HFFc6 (cell line): ENCODE measurements at places on chromosomes 12 and 14. TPM values are rescaled to one million over a fixed set of nuclear protein-coding genes. Genes with fewer than 3 reads are reported as not detected.

DNA sequence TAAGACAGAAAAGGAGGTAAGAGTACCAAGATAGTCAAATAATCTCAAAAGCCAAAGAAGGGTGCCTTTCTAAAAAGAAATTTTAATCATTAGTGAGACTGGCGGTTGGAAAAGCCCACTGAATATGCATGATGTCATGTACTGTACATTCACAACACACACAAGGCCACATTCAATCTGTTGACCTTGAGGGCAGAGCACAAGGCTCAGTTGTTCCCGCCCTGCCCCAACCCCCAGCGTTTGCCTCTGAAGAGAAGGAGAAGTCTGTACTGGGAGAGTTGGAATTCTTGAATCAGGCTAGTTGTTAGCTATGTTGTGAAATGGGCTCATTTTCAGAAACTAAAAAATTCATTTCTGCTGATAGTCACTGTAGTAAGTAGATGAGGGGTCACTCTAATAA, 50.2 kb upstream of the NID2 start:
- no peak overlapping the region for H3K4me3 ChIP-seq
- DNase-seq = no peak
- H3K4me1 ChIP-seq = peaks cover 27% of the 10 kb centered on the region
- peaks cover 2% of the 10 kb centered on the region for H3K27me3 ChIP-seq
- no peaks in the 10 kb centered on the region for H3K36me3 ChIP-seq

DNA sequence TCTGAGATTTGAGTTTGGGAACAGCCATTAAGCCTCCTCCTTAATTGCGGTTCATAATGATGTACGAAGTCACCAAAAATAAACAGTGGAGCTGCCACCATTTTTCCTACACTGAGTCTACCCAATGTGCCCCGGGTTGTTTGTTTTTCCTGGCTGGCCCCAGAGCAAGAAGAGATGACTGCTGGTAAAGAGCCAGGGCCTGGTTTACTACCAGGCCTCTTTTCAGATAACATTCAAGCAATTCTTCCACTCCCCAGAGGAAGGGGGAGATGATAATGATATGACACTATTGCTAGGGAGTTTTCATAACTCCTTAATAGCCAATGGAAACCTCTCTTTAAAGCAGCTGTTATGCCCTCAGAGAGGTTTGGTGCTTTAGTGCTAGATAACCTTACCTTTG, 42.3 kb downstream of the BRAP start:
- peaks cover 34% of the 10 kb centered on the region for H3K36me3 ChIP-seq
- H3K4me3 ChIP-seq = no peak overlapping the region
- peak; percentile 33 for DNase-seq
- no peaks in the 10 kb centered on the region; the same call in 1 of the 2 replicates for H3K27me3 ChIP-seq

The PARPBP gene
- total RNA-seq = 8.2 to 13.5 TPM (median 13.4 TPM) in 3 replicates

DNA sequence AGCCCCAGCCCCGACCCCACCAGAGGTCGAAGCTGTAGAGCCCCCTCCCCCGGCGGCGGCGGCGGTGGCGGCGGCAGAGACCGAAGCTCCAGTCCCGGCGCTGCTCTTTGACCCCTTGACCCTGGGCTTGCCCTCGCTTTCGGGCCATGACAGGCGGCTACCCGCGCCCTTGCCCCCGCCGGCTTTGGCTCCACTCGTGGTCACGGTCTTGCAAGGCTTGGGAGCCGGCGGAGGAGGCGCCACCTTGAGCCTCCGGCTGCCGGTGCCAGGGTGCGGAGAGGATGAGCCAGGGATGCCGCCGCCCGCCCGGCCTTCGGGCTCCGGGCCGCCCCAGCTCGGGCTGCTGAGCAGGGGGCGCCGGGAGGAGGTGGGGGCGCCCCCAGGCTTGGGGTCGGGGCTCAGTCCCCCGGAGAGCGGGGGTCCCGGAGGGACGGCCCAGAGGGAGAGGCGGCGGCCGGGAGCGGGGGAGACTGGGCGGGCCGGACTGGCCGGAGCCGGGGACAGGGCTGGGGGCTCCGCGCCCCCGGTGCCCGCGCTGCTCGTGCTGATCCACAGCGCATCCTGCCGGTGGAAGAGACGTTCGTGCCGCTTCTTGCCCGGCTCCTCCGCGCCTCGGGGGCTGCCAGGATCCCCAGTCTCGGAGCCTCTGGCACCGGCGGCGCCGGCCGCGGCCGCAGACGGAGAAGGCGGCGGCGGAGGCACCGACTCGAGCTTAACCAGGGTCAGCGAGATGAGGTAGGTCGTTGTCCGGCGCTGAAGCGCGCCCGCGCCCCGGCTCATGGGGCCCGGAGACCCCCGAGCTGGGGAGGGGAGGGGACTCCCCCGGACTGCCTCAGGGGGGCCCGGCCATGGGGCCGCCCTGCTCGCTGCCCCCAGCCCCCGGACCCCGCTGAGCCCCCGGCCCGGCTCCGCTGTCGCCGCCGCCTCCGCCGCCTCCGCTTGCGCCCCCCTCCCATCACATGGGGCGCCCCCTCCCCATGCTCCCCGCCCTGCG, 778 bp downstream of the AGAP2 start:
- no peak overlapping the region for H3K27ac ChIP-seq
- no peaks in the 10 kb centered on the region for H3K36me3 ChIP-seq
- H3K27me3 ChIP-seq = peaks cover 36% of the 10 kb centered on the region
- no peak overlapping the region for H3K4me3 ChIP-seq
- peaks cover 34% of the 10 kb centered on the region for H3K4me1 ChIP-seq

DNA sequence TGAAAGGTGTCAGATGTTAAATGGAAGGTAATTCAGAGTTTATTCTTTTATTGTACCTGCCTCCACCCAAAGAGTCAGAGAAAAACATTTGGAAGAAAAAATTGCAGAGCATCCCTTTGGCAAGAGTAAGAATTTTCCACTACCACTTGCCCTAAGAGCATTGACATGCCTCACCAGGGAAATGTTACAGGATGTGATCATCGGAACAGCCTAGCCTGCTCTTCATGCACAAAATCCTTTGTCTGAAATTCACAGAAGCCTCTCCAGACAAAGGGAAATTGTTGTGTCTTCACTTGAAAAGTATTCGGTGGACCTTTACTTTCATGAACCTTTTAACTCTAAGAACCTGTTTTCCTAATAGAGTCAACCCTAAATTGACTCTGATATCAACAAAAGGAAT, 36.9 kb downstream of the ATP2A2 start:
- DNase-seq = peak; percentile 55
- peak overlapping the region; percentile 94 for H3K27ac ChIP-seq
- H3K4me1 ChIP-seq = peaks cover 63% of the 10 kb centered on the region
- peaks cover 31% of the 10 kb centered on the region for H3K36me3 ChIP-seq
- peaks cover 3% of the 10 kb centered on the region for H3K27me3 ChIP-seq

DNA sequence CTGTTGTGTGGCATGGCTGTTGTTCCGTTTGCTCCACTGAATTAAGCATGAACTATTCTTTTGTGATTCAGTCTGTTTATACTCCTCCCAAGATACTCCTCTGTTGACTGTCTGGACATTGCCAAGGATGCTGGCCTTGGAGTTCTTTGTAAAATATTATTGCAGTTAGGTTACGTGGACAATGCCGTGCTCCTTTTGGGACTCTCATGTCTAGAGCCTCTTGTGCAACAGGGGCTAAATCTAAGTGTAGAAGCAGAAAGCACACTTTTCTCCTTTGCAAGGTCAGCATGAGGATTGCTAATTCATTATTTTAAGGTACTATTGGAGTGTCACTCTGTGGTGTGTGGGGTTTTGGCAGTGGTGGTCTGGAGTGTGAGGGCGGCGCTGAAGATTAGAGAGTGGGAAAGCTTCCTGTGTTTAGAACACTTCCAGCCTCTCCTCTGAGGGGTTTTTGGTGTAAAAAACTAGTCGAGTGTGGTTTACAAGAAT, 125.4 kb downstream of the SAMD4A start:
- H3K4me3 ChIP-seq = no peak overlapping the region
- peaks cover 3% of the 10 kb centered on the region; the same call in 1 of the 2 replicates for H3K27me3 ChIP-seq
- no peak for DNase-seq
- no peak overlapping the region; the same call in 1 of the 2 replicates for H3K27ac ChIP-seq
- H3K4me1 ChIP-seq = peaks cover 52% of the 10 kb centered on the region
- peaks cover 22% of the 10 kb centered on the region for H3K36me3 ChIP-seq

The ZNF385A gene
- 4.0 to 6.1 TPM (median 4.4 TPM) in 3 replicates for total RNA-seq

The TDG gene
- 14.6 and 15.3 TPM in 2 replicates for total RNA-seq

DNA sequence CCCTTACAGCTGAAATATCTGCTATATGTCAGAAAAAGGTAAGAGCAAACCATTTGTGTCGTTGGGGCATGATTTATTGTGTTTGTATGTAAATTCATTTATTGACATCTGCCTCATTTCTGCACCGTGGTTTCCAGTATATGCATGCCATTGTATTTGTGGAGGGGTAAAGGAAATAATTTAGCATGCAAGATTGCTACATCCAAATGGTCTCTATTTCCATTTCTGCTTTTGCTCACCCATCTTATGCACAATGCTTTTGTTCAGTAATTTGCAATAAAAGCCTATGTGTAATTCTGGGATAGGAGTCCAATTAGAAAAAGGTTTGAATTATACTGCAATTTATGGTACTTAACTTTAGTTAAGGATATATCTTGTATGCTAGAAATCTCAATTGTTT, 101.8 kb downstream of the UNC79 start:
- no peak overlapping the region for H3K4me3 ChIP-seq
- no peaks in the 10 kb centered on the region for H3K4me1 ChIP-seq
- DNase-seq = no peak
- no peak overlapping the region for H3K27ac ChIP-seq

The HSPA2 gene
- 5.5 to 9.3 TPM (median 7.9 TPM) in 3 replicates for total RNA-seq

DNA sequence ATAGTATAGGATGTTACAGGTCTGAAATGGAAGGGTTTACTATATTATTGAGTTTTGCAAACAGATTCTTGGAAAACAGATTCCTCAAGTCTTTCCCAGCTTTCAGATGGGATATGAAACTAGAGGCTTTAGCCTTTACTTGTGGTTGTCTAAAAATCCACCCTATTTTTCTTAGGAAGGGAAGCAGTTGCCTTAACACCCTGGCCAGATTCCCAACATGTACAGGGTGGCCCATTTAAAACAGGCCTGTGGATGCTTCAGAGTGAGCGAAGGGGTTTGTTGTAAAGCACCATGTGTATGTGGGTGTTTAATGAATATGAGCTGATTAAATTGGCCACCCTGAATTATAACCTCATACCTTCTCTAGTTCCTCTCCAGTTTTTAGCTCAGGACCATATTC, 415.9 kb downstream of the ZFP36L1 start:
- peaks cover 45% of the 10 kb centered on the region for H3K4me1 ChIP-seq
- H3K27me3 ChIP-seq = no peaks in the 10 kb centered on the region; the same call in 1 of the 2 replicates
- H3K36me3 ChIP-seq = no peaks in the 10 kb centered on the region
- no peak overlapping the region for H3K4me3 ChIP-seq

The EPS8 gene
- total RNA-seq = 37.3 to 46.1 TPM (median 40.3 TPM) in 3 replicates

GRCh38 chr12:66984077-66984476, 285.1 kb upstream of the CAND1 start:
- H3K4me1 ChIP-seq = no peaks in the 10 kb centered on the region
- no peak overlapping the region for H3K4me3 ChIP-seq
- H3K27ac ChIP-seq = no peak overlapping the region
- H3K36me3 ChIP-seq = no peaks in the 10 kb centered on the region
- no peaks in the 10 kb centered on the region for H3K27me3 ChIP-seq

The KLRC2 gene
- not detected in 3 replicates for total RNA-seq

DNA sequence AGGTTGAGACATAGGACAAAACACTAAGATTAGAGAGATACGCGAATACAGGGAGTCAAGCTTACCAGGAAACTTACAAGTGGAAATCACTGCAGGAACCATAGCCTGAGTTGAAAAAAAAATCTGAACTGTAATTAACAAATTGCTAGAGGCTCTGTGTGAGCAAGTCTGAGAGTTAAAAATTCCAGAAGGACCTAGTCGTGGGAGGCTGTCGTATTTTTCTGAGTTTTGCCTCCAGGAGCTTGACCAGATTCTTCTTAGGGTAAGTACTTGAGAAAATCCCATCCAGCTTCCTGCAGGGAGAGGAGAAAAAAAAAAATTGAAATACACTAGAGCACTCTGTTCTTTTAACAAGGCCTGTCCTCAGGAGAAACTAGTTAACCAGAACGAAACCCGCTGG, 22.7 kb downstream of the DIO2 start:
- no peak overlapping the region for H3K27ac ChIP-seq
- no peaks in the 10 kb centered on the region for H3K4me1 ChIP-seq
- H3K36me3 ChIP-seq = no peaks in the 10 kb centered on the region
- peaks cover 2% of the 10 kb centered on the region; the same call in 1 of the 2 replicates for H3K27me3 ChIP-seq
- no peak for DNase-seq

GRCh38 chr14:68441542-68441941, 351.3 kb downstream of the ZFP36L1 start:
- no peak overlapping the region for H3K4me3 ChIP-seq
- peaks cover 36% of the 10 kb centered on the region for H3K4me1 ChIP-seq
- peaks cover 2% of the 10 kb centered on the region for H3K36me3 ChIP-seq
- H3K27me3 ChIP-seq = no peaks in the 10 kb centered on the region
- H3K27ac ChIP-seq = no peak overlapping the region

The DTX1 gene
- not detected in 3 replicates for total RNA-seq
